ENCODE measurements at places on chromosomes 6 and 20. TPM values are rescaled to one million over a fixed set of nuclear protein-coding genes. Genes with fewer than 3 reads are reported as not detected.
A peak's percentile ranks its signal among the peaks of the same experiment; 100 is the strongest.

Gene AVP
- total RNA-seq, result not detected

Gene BMP7
- total RNA-seq, result 14.2 TPM

Gene SIRPG
- total RNA-seq, result not detected

Gene TSPO2
- total RNA-seq, result not detected

Gene SLC17A5
- 11.9 TPM for total RNA-seq

Gene NEURL2
- total RNA-seq, result 7.7 TPM

DNA sequence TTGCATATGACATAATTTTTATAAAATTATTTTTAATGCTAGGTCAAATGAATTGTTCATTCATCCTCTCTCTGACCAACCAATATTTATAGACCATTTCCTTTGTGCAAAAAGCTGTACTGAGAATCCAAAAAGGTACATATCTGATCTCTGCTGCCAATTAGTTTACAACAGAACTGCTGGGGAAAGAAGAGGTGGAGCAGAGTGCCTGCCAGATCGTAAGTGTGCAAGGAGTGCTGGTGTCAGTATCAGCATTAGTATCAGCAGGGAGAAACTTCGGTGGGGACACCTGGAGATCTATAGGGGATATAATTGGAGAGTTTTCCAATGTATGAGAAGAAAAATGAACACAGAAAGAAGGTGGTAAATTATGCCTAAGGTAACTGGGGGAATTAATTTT, 63.3 kb upstream of the ASF1A start:
- H3K4me3 ChIP-seq, result no peak overlapping the region
- H3K36me3 ChIP-seq, result peaks cover 32% of the 10 kb centered on the region
- H3K27ac ChIP-seq, result no peak overlapping the region
- DNase-seq, result no peak

DNA sequence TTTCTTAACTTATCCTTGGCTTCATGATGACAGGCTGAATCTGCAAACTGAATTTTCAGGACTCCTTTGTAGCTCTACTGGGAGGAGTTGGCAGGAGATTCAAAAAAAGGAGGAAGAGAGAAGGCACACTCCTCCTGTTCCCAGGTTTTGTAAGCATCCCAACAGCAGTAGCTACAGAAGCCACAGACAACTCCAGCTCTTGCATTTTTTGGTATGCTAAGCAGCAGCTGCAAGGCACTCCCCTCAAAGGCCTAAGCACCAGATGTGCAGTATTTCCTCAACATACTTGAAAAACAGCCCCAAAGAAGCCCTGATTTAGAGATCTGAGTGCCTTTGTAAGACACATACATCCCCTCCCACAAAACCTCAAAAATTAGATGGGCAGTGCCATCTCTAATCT, 328.6 kb upstream of the SYNCRIP start:
- H3K36me3 ChIP-seq, result no peaks in the 10 kb centered on the region
- DNase-seq, result no peak
- no peaks in the 10 kb centered on the region for H3K4me1 ChIP-seq

DNA sequence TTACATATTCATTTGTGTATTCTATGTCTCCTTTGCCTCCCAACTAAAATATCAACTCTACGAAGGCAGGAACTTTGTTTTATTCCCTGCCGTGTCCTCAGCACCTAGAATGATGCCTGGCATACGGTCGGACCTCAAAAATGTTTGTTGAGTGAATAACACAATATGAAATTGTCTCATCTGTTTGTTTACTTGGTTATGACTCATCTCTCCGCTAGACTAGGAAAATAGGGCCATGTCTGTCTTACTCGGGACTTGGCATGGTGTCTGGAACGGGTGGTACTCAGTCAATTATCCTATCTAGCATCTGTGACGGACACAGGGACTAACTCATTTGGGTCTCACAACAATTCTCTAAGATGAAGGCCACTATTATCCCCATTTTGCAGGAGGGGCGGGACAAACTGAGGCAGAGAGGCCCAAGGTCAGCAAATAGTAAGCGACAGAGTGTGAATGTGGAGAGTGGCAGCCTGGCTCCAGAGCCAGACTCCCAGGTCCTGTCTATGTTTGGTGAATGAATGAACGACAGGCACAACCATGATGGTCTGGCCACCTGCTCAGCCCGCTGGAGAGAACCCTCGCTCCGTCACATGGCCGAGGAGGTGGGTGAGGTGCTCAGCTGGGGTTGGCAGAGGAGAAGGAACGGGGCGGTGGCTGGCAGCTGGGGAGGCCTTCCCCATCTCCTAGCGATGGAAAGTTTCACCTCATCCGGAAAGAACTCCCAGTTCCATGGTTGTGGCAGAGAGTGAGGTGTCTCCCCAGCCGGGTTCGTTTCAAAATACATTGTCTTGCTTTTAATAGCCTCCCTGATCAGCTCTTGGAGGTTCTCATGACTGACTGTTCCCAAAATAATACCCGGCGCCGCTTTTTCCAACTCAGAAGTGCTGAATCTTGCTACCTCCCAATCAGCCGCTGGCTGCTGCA, 27.6 kb upstream of the NFATC2 start:
- no peak overlapping the region for H3K4me3 ChIP-seq
- peaks cover 42% of the 10 kb centered on the region for H3K4me1 ChIP-seq
- no peaks in the 10 kb centered on the region for H3K27me3 ChIP-seq
- DNase-seq, result peak; percentile 38
- H3K27ac ChIP-seq, result peak overlapping the region; percentile 83
- H3K36me3 ChIP-seq, result no peaks in the 10 kb centered on the region

DNA sequence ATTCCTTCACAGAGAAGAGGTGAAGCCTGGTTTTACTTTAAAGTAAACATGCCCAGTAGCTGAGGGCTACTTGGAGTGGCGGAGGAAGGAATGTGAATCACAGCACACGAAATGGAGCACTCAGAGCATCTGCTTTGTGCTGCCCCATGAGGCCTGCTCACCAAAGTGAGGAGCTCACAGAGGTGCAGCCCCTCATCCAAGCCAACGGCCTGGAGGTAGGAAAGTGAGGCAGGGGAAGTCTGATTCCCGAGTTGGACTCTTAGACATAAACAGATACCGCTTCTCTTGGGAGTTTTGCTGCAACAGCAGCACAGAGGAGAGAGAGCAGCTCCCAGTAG, 3.6 kb downstream of the YTHDF1 start:
- no peak overlapping the region for H3K4me3 ChIP-seq
- no peak for DNase-seq
- H3K27me3 ChIP-seq, result no peaks in the 10 kb centered on the region
- peaks cover 7% of the 10 kb centered on the region for H3K36me3 ChIP-seq
- H3K27ac ChIP-seq, result no peak overlapping the region

- H3K4me3 ChIP-seq, result no peak overlapping the region
- no peaks in the 10 kb centered on the region for H3K27me3 ChIP-seq
- H3K27ac ChIP-seq, result no peak overlapping the region
- DNase-seq, result peak; percentile 34
Observed at GRCh38 chr6:85126485-85127167, 323.3 kb upstream of the NT5E start.

DNA sequence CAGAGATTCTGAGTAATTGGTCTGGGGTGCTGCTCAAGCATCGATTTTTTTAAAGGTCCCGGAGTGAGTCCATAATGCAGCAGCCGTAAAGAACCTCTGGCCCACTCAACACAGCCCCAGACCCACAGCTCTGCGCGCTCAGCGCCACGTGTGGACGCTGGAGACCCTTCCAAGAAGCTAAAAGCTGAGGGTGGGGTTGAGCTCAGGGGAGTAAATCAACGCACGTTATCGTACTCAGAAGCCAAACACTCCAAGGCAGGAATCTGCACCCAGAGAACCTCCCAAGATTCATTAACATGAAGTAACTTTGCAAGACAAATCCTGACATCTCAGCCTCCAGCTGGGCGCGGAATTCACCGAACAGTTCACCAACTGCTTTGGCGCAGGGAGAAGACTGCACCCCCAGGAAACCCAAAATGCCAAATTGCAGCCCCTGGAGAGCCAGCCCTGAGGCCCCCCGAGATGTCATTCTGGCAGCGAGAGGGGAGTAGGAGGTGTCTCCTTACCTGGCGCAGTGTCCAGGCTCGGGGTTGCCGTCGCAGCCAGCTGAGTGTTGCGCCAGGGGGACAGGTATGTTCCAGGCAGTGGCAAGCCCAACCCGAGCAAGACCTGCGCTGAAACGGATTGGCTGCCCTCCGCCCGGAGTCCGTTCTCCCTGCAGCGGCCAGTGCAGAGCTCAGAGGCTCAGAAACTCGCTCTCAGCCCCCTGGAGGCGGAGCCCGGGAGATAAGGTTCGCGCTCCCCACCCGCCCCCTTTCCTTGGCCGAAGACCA, at the start of gene COL21A1:
COL21A1 (minus strand) TSS at position 700 of the 773 bp plus-strand sequence. CDS start 64,962 bp downstream, outside the sequence.
- H3K27me3 ChIP-seq, result no peaks in the 10 kb centered on the region
- peak within 1 kb of the TSS; percentile 48 for H3K4me3 ChIP-seq
- no peaks in the 10 kb centered on the region for H3K4me1 ChIP-seq
- DNase-seq, result peak; percentile 19
- no peaks in the 10 kb centered on the region for H3K36me3 ChIP-seq

DNA sequence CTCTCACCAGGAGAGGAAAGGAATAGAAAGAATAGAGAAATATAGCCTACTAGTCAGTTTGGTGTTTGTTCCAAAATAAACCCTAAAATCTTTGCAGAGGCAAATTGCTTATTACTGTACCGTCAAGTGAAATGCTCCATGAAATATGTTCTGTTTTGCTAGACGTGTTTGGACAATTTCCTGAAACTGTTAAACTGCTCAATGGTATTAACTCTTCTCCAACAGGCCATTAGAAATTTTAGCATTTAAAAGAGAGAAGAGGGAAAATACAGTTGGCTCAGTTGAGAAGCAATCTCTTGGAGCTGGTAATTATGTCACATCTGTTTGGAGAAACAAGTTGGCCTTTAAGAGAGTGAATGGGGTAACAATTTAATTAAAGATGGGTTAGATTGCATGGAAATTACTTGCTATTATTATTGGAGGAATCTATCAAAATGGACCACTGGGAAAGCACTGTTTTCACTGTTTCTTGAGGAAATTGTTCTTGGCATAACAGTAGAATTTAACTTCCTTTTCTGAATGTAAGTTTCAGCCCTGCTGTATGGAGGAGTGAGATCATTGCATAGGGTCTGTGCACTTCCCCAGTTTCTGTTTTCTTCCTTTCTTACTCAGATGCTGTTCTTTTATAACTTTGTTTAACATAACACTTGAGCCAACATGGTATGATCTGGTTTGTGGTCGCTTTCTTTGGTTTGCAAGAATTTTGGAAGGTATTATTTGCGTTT, 373.6 kb downstream of the PLCB1 start:
- no peak for DNase-seq
- H3K4me1 ChIP-seq, result no peaks in the 10 kb centered on the region
- H3K27ac ChIP-seq, result no peak overlapping the region
- H3K36me3 ChIP-seq, result no peaks in the 10 kb centered on the region
- no peak overlapping the region for H3K4me3 ChIP-seq
- H3K27me3 ChIP-seq, result no peaks in the 10 kb centered on the region

- DNase-seq, result no peak
- H3K4me1 ChIP-seq, result no peaks in the 10 kb centered on the region
- no peak overlapping the region for H3K4me3 ChIP-seq
- no peaks in the 10 kb centered on the region for H3K27me3 ChIP-seq
- H3K27ac ChIP-seq, result no peak overlapping the region
Observed at GRCh38 chr20:48336597-48336996, 491.2 kb downstream of the PREX1 start.

GRCh38 chr6:145963216-145964068, 716 bp downstream of the SHPRH start:
- H3K4me1 ChIP-seq, result peaks cover 52% of the 10 kb centered on the region
- peak overlapping the region; percentile 97 for H3K27ac ChIP-seq
- no peaks in the 10 kb centered on the region for H3K27me3 ChIP-seq
- no peak for DNase-seq

GRCh38 chr20:36506253-36506652, 35.1 kb upstream of the MYL9 start:
- no peaks in the 10 kb centered on the region for H3K27me3 ChIP-seq
- no peak overlapping the region for H3K27ac ChIP-seq
- H3K4me1 ChIP-seq, result no peaks in the 10 kb centered on the region
- no peak for DNase-seq
- H3K36me3 ChIP-seq, result no peaks in the 10 kb centered on the region

DNA sequence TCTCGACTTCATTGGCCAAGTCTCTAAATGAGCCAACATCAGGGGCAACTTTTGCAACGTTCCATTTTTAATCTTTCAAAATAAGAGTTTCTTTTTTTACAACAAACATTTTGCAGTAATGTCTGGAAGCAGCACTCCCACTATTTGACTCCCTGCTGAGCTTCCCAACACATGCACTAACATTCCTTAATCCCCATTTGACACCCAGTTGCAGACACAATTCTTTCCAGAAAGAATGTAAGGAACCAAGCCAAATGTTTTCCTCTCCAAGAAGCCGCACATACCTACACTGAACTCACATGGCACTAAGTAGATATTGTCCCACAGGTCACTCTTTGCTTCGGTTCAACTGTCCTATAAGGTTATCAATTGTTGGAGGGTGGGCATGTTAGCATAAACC, 165.6 kb downstream of the GRM1 start:
- DNase-seq, result no peak
- no peak overlapping the region for H3K27ac ChIP-seq
- no peak overlapping the region for H3K4me3 ChIP-seq
- H3K36me3 ChIP-seq, result no peaks in the 10 kb centered on the region
- no peaks in the 10 kb centered on the region for H3K4me1 ChIP-seq
- no peaks in the 10 kb centered on the region for H3K27me3 ChIP-seq

GRCh38 chr20:57224641-57225138, 41.8 kb downstream of the BMP7 start:
- no peaks in the 10 kb centered on the region for H3K36me3 ChIP-seq
- peak overlapping the region; percentile 60 for H3K27ac ChIP-seq
- H3K4me1 ChIP-seq, result peaks cover 19% of the 10 kb centered on the region
- H3K4me3 ChIP-seq, result no peak overlapping the region
- no peaks in the 10 kb centered on the region for H3K27me3 ChIP-seq
- DNase-seq, result no peak

DNA sequence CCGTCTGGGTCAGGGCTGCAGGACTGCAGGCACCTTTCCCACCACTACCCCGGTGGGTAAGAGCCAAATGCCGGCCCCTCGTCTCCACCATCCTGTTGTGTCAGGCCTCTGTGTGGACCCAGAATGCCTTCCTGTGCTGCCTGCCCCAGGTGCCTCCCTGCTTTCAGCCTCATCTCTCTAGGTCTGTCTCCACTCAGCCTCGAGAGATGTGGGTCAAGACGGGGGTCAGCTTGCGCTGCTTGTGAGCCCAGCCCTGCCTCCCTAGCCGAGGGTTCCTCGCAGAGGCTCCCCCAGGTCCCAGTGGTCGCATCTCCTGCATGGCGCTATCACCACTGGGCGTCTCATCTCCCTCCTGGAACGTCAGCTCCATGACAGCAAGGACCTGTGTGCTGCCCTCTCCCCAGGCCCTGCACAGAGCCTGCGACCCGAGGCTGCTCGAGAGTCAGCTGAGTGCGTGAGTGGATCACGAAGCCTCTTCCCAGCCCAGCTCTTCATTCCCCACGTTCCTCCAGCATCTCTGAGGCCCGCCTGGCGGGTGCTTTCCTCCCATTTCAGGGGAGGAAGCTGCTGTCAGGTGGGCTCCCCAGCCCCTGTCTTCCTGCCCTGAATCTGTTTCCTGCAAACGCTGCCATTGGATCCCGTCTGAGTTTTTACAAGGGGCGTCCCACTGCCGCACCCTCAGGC, 38.7 kb upstream of the ZBP1 start:
- peak overlapping the region; percentile 2 for H3K27ac ChIP-seq
- H3K27me3 ChIP-seq, result no peaks in the 10 kb centered on the region
- peaks cover 15% of the 10 kb centered on the region for H3K4me1 ChIP-seq
- DNase-seq, result peak; percentile 7

All from tibial nerve (tissue), 4 donors.